Activated CD8-positive, alpha-beta memory T cell treated with anti-CD3 and anti-CD28 coated beads for 1 hour (primary cell): ENCODE measurements at places on chromosomes 5 and 9.

- no peak for DNase-seq
Measured at GRCh38 chr9:121818841-121819427, 167.5 kb downstream of the DAB2IP start.

DNA sequence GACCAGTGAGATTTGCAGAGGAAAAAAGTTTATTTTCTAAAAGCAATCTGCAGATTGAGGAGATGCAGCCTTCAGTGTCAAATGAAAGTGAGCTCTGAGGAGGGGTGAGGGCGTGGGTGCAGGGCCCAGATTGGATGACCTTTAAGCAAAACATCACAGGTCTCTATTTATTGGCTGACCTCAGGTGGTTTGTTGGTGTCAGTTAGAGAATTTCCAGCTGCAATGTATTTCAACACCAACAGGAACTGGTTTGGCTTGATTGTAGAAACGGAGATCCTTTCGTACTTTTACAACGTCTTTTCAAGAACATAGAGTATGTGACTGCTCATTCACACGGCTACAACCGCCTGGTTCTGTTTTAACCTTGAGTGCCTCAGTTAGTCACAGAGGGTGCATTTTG lies 1069.1 kb downstream of the EFNA5 start:
- DNase-seq, result no peak

- no peak for DNase-seq
Measured at GRCh38 chr5:128695791-128696530, 157.9 kb upstream of the FBN2 start.

- DNase-seq, result no peak
Measured at GRCh38 chr9:83061990-83062650, 822 bp downstream of the RASEF start.

DNA sequence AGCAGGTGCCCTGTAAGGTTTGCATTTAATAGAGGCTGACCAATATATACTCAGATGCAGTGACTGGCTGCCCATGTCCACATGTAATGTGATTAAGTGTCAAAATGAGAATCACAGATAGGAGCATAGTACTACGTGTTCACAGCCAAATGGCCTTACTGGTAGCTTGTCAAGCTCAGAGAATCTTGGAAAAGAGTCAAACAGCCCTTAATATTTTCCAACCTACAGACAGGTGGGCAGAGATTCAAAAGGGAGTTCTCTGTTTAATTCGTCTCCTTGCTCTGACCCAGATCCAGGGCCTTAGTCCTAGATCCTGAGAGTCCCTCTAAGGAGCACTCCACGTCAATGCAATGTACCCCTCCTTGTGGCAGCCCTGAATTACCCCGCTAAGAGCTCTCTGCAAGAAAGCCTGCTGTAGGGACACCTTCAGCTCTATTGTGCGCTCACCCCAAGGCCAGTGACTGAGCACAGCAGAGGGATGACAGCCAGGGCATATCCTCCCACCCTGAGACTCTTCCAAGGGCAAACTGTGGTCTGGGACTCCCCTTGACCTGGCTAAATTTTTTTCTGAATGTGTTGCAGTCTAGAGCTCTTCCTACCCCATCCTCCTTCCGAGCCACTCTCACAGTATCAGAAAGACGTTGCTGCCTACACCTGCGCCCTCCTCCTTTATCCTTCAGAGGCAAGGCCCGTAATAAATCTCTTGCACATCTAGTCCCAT lies 159.2 kb downstream of the SNCAIP start:
- no peak for DNase-seq

- DNase-seq, result no peak
Measured at GRCh38 chr9:34272101-34272541, 56.9 kb downstream of the KIF24 start.

- DNase-seq, result no peak
Measured at GRCh38 chr9:134473141-134474054, 147.1 kb downstream of the RXRA start.

DNA sequence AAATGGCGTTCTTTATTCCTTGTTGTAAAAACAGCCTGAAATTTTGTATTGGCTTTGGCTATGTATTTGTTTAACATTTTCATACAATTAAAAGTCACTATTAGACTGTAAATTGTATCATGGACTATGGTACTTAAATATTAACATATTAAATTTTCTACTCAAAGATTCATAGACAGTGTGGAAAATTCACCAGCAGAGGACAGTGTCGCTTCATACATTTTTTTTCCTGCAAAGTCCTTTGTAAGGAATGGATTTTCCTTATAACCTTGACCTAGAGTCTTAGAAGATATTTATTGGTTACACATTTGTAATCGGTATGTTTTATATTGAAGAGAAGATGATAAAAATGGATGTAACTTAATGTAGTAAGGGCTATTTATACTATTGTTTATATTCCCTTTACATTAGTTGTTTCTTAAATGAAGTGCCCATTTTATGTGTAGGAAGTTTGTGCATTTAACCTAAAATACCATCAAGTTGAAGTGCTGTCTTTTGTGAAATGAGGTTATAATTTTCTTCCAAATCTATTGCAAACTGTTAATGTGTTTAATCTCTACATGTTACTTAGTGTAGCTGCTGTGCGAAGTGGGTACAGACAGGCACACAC lies 150.1 kb downstream of the KDM4C start:
- no peak for DNase-seq

- no peak for DNase-seq
Measured at GRCh38 chr9:108108280-108108851, 618.8 kb upstream of the KLF4 start.

- DNase-seq, result no peak
Measured at GRCh38 chr5:115461506-115462290, 82.9 kb downstream of the FEM1C start.

GRCh38 chr9:91837981-91838731 lies 111.9 kb downstream of the ROR2 start:
- no peak for DNase-seq

GRCh38 chr9:105445203-105445881 lies 2.5 kb upstream of the FSD1L start:
- DNase-seq, result no peak

- DNase-seq, result no peak
Measured at GRCh38 chr9:123834218-123834888, 95.6 kb downstream of the DENND1A start.

DNA sequence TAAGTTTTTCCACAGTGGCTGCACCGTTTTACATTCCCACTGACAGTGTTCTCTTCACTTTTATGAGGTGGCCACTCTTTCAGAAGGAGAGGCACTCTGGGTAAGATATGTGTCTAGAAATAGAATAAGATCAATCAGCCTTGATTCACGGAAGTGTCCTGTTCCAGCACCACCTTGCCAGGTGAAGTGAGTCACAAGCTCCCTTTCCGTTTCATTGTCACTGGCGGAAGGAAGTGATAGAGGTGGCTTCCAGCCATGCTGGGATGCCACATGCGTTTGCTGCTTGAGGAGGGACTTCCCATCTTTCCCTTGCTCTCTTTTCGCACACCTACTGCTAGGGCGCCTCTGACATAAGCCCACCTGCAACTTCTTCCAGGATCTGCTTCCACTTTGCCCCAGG lies 217.1 kb downstream of the PIK3R1 start:
- DNase-seq, result no peak

- DNase-seq, result no peak
Measured at GRCh38 chr5:124683917-124684555, 62.4 kb downstream of the ZNF608 start.
